ENCODE measurements at places on chromosomes 5 and 9. TPM values are rescaled to one million over a fixed set of nuclear protein-coding genes. Genes with fewer than 3 reads are reported as not detected.

MAMDC4 gene
- 2.5 TPM for total RNA-seq

CDKN2B gene
- 0.16 TPM for total RNA-seq

CDX1 gene
- not detected for total RNA-seq

IL13 gene
- total RNA-seq, result not detected

ZNF879 gene
- total RNA-seq, result 18.1 TPM

PCDHGA3 gene
- 4.7 TPM for total RNA-seq

KIF12 gene
- total RNA-seq, result 3.3 TPM
